ENCODE measurements at places on chromosomes 3 and 15.

GRCh38 chr3:59813148-59813538 is 763.3 kb upstream of the CFAP20DC start:
- no peak for DNase-seq

DNA sequence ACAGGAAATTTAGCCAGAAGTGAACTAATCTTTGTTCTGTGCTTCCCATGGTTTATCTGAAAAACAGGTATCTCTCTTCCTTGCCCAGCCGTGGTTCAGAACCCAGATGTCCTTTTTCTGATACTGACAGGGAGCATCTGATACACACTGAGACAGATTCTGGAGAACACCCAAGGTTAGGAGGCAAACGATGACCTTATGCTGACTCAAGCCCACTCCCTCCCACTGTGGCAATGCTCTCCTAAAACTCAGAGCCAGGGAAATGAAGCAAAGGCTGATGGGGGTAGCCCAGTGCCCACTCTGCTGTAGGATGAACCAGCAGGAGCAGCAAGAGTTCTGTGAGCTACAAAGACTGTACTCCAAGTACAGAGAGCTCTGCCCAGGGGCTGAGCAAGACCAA is 225.1 kb downstream of the NTRK3 start:
- no peak for DNase-seq

DNA sequence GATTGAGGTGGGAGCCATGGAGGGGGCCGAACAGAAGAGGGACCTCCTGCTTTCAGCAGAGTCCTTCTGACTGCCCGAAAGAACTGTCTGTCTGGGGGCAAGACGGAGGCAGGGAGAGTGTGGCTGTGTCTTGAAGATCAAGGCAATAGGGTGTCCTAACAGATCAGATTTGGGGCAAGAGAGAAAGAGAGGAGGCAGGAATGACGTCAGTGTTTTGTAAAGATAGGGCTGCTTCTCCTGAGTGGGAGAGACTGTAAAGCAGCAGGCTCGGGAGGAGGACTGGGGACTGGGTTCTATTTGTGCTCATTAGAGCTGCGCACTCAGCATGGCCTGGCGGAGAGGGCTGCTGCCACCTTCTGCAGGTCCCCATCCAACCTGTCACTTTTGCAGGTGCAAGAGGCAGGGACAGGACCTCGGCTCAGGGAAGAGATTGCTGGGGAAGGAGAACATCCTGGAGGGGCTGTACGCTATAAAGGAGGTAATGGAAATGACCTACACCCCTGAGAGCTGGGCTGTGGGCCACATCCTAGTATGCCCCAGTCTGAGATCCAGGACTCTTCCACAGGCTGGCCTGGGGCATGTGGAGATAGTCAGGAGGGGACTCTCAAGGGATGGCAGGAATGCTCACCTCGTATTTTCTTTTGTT is 29.0 kb upstream of the FGD5 start:
- no peak for DNase-seq

DNA sequence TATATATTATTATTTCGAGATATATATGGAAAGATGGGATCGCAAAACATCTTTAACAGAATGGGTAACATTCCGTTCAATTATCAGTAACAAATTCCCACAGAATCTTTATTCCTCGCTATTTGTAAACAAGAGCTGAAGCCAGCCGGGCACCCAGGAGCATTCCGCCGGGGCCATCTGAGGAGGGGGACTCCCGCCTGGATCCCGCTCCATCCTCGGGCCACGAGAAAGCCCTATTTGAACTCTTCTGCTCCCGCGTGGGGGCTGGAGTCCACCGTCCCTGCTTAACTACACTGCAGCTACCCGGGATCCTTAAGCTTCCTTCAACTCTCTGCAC is 687 bp downstream of the GPR176 start:
- no peak for DNase-seq

GRCh38 chr15:70545526-70545925 is 217.8 kb downstream of the UACA start:
- no peak for DNase-seq

DNA sequence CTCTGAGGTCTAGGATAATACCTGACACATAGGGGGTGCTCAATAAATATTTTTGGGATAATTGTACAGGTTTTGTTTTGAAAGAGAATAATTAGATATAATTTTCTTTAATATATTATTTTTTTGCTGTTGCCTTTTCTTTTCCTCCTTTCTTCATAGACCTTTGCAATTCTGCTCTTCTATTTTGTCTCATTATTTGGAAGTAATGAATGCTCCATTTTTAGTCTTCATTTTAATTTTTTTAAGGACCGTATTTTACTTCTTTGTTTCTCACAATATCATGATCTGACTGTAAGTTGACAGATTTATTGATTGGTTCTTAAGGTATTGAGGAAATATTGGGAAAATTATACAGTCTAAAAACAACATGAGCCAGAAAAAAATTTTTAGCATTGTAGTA is 150.5 kb upstream of the TMC3 start:
- DNase-seq = no peak

DNA sequence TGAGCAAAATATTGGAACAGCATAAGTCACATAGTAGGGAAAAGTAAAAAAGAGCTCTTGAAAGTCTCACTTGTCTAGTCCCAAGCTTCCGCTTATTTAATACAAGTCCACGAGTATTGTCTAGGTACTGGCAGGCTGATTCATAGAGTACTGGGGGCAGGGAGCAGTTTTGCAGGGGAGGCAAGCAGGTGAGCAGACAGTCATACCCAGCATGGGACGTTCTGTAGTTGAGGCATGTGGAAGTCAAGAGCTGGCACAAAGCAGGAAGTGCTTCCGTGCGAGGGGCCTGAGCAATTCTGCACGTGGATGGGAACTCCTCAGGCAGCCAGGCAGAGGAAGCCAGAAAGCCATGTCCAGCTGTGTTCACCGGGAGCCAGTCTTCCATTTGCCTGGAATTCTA is 287.6 kb downstream of the EPHB1 start:
- no peak for DNase-seq

GRCh38 chr3:194995922-194996321 is 275.0 kb downstream of the XXYLT1 start:
- no peak for DNase-seq

DNA sequence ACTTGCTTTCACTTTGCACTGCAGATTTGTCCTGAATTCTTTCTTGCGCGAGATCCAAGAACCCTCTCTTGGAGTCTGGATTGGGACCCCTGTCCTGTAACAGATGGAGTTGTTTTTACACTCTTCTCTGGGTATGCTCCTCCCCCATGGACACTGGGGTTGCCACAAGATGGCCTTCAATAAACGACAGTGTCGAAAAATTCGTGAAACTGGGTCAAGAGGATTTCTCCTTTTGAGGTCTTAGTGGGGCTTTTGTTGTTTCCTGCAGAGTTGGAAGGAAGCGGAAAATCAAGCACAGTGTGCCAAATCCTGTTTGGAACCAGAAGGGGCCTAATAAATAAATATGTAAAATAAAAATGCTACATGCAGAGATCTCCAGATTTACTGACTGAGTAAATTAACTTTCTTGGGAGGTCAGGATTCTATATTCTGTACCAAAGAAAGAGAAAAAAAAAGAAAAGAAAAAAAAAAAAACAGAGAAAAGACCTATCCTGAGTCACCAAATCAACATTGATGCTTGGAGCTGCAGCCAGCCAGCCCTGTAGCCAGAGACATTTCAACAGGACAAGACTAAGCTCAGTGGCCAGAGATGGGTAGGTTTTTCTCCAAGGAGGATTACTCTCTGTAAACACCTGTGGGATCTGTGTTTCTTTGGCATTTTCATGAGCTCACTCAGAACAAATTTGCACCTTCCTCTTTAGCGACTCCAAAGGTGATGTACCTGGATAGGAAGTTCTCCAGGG is 24.8 kb downstream of the CCDC80 start:
- DNase-seq = no peak

DNA sequence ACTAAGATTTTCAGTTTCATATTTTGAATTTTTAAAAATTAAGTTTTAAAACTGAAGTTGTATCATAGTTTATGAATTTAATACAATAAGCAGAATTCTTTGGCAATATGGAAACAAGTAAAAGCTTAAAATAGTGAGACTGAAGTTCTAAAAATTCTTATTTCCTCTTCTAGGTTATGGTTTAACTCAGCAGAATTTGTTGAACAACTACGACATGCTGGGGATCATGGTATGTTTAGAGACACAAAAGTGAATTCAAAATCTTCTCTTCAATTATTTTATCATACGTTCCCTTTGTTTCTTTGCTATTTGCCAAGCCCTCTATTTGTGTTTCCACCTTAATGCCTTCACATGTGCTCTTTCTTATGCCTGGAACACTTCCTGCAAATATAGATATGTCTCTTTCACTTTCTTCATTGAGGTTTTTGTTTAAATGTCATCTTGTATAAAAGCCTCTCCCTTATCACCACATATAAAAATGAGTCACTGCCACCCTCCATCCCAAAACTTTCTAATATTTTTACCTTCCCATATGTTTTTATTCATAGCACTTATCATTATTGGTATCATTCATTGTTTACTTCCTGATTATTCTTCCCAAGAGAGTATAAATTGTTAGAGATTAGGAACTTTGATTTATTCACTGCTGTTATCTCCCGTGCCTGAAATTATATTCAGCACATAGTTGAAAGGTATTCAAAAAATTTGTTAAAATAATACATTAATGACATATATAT is 6.4 kb downstream of the SUCNR1 start:
- no peak for DNase-seq

GRCh38 chr3:23271876-23272741 is 69.0 kb downstream of the UBE2E2 start:
- DNase-seq = no peak

- no peak for DNase-seq
Observed at GRCh38 chr3:156516961-156517360, 38.0 kb downstream of the SSR3 start.

DNA sequence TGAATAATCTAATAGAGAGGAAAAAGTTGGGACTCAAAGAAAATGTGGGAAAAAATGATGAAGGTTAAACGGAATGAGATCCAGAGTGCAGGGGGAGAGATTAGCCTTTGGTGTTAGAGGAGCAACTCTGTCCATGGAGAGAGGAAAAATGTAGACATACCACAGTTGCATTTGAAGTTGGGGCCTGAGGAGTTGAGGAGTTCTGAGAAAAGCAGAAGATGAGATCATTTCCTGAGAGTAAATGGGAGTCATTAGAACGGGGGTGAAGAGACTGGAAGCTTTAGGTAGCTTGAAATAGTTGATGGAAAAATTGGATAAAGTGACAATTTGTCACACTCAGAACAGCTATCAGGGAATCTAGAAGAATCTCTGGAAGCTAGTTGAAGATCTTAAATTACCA is 7.3 kb downstream of the CCR5AS start:
- DNase-seq = no peak

GRCh38 chr3:55675478-55675877 is 188.4 kb upstream of the WNT5A start:
- no peak for DNase-seq

DNA sequence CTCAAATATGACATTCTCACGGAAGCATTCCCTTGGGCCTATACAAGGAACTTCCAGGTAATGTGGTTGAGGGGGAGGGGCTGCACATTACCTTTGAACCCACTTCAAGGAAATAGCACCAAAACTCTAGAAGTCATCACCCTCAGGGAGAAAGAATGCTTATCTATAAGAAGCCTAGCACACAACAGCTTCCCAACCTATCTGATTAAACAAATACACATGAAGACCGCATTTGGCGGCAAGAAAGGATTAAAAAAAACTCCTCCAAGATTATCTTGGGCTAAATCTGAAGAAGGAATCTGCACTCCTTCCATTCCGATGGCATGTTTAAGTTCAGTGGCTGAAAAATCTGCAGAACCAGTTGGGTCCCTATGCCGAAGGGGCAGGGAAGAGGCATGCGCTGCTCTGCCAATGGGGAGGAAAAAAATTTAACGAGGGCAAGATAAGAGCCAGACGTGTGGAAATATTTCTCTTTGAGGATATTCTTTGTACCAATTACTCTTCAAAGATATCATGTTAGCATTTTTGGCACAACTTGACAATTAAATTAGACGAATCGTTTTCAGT is 82.0 kb upstream of the WNT5A start:
- no peak for DNase-seq

- no peak for DNase-seq
Observed at GRCh38 chr3:188938999-188939398, 232.8 kb upstream of the TPRG1 start.

DNA sequence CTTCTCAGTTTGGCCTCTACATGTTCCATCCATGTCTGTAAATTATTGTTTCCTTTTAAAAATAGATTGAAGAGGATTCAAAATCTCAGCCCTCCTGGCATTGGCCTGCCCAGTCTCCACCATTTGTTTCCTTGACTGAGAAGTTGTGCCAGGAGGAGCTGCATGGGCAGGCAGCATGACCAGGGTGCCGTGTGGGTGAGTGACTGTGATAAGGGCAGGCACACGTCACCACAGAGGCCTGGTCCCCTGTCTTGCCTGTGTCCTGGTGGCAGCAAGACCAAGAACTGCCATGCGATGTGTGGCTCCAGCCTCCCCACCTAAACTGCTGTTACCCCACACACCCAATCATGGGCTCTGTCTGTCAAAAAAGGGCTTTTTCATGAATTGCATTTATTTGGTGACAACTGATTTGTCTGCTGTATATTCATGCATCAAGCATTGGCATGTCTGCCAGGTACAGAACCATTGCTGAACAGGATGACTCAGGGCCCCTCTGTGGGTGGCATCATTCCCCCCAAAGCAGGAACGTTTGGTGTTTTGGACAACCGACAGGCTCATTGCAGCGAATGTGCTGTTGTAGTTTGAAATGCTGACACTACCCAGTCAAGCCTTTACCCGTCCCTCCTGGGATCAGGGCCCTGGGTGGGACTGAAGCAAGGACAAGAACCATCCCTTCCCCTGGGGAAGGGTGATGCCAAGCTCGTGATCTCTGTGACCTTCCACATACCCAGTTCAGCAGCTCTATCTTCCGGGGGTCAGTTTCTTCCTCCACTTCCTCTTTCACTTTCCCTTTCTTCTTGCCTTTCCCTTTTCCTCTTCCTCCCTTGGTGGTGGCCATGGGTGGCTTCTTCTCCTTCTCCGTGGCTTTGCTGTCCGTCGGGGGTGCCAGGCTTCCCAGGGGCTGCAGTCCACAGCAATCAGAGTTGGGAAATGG is 51.6 kb downstream of the TRPM1 start:
- DNase-seq = no peak

DNA sequence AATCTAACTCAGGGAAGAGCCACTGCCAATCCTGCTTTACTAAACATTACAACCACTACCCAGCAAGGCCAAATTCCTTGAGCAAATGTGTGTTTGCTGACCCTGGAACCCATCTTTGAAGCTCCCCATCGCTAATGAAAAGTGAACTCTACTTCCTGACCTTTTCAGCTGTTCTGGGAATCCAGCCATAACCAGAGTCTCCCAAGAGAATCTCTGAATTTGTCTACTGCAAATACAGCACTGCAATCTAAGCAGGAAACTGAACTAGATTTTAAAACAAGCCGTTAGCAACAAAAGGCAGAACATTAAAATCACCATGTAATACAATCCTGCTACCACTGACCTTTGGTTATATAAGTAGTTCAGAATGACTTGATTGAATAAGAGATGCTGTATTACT is 309.2 kb downstream of the MAGI1 start:
- DNase-seq = no peak

GRCh38 chr3:78569804-78570203 is 1198.0 kb downstream of the ROBO1 start:
- DNase-seq = no peak

- DNase-seq = no peak
Observed at GRCh38 chr3:43856351-43856750, 165.6 kb downstream of the ABHD5 start.

Measured in progenitor cell of endocrine pancreas (in vitro differentiated cells).